ENCODE measurements at places on chromosomes 12 and 14.

- peak; percentile 57 for DNase-seq
Measured at GRCh38 chr12:108616941-108617858, 16.5 kb downstream of the SELPLG start.

DNA sequence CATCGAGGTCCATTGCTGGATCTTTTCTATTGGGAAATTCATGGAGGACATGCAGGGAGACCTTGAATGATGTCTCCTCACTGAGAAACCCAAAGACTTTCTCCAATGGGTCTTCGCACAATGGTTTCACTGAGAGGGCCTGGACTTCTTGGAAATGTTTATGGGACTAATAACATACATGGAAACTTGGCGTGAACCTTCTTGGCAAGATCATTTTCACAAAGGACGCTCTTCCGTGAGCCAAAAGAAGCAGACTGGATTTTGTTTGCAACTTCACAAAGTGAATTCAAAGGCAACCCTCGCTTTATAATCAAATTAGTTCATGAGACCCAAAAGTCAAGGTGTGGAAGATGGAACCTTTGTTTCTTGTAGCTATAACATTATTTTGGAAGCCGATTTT is 154.4 kb downstream of the TMEM132C start:
- no peak for DNase-seq

GRCh38 chr12:85280165-85280983 is at the start of gene ALX1:
TSS of gene ALX1 (plus strand) at chr12:85280220. CDS start at chr12:85280262, 42 bp downstream.
- DNase-seq = no peak

GRCh38 chr14:90499121-90499520 is 102.3 kb downstream of the CALM1 start:
- no peak for DNase-seq

GRCh38 chr12:89239534-89239933 is 112.8 kb downstream of the DUSP6 start:
- DNase-seq = no peak

- DNase-seq = peak; percentile 29
Measured at GRCh38 chr14:75279763-75280290, 1.2 kb downstream of the FOS start.

GRCh38 chr12:106978035-106978800 is 8.7 kb downstream of the MTERF2 start:
- no peak for DNase-seq

DNA sequence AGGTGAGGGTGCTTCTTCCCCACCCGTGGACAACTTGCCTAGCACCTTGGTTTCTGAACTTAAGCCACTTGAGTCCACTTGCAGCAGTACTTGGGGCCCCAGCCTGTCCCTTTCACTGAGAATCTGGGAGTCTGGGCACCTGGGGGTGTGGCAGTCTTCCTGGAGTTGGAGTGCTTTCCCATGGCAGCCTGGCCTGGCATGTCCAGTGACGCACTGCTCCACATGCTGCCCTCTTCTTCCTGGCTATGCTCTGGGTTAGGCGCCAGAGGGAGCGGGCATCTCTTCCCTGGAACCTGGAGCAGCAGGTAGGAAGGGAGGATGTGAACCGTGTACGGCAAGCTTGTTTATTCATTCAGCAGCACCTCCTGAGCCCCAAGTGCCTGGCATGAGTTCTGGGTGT is 76.4 kb downstream of the PAPOLA start:
- no peak for DNase-seq

GRCh38 chr12:6863586-6864321 is 3.6 kb upstream of the TPI1 start:
- no peak for DNase-seq

DNA sequence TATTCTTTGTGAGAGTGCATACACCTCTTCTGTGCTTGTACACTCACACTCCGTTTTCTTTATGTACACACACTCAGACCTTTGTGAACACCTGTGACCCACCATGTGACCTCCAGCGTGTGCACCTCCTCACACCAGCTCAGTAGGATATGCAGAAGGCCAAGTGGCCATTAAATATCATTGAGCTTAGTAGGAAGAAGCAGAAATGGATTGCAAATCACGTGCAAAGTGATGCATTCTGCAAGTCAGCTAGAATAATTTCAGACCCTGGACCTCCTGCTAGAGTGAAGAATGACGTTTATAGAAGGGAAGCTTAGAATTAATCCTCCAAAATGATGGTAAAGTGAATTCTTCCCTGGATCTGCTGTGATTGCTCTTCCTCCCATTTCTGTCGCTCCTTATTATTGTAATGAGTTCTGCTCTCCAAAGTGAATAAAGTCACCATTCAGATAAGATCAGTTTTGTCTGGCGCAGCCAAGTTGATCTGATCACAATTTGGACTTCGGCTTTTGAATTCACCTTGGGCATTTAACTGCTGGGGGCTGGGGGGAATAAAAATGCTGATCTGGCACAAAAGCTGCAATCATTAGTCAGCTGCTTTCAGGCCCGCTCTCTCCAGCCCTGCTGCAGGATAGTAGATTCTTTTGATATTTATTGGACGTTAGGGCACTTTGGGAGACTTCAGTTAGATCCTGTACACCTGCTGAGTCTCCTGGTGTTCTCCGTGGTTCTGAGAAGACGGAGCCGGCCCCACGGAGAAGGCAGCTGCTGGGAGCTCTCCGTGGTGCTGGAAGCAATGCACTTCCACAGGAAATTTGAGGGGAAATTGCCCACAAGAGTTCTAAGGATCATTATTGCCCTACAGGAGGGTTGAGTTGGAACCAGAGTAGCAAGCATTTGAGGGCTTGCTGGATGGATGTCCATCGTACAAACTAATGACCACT is 12.4 kb upstream of the NRXN3 start:
- no peak for DNase-seq

DNA sequence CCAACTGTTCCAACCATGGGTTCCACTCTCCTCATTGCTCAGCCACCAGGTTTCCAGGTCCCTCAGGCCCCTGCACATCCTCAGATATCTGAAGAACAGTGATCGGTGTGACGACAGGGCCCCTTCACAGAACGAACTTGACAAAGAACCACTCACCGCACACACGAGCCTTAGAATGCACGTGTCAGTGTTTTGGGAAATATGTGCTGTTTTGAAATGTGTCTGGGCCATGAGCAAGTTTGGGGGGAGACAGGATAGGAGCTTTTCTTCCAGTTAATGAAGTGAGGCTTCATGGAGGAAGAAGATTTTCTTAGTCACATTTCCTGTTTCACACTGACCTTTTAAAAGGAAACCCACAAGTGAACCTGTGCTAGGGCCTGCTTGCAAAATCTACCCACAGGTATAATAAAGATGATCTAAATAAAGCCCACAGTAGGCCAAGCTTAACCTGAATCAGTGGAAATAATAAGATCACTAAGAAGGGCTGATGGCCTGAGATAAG is 58.6 kb downstream of the ZFP36L1 start:
- DNase-seq = no peak

DNA sequence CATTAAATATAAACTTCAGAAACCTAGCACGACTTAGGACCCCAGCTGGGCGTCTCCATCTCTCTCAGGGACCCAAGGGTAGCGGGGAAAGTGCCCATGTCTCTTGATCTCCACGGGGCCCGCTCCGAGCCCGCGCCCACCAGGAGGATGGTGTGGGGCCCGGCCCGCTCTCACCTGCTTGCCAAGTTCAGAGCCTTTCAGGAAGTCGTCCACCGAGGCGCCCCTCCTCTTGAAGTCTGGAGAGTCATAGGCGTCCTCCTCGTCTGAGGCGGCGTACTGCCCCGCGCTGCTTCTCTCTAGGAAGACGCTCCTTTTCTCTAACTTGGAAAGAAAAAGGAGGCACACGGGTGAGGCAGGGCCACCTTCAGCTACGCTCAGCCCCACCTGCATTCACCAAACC is 96.9 kb downstream of the PIWIL1 start:
- no peak for DNase-seq

GRCh38 chr12:57151741-57152630 is 4.6 kb upstream of the LRP1-AS start:
- no peak for DNase-seq

DNA sequence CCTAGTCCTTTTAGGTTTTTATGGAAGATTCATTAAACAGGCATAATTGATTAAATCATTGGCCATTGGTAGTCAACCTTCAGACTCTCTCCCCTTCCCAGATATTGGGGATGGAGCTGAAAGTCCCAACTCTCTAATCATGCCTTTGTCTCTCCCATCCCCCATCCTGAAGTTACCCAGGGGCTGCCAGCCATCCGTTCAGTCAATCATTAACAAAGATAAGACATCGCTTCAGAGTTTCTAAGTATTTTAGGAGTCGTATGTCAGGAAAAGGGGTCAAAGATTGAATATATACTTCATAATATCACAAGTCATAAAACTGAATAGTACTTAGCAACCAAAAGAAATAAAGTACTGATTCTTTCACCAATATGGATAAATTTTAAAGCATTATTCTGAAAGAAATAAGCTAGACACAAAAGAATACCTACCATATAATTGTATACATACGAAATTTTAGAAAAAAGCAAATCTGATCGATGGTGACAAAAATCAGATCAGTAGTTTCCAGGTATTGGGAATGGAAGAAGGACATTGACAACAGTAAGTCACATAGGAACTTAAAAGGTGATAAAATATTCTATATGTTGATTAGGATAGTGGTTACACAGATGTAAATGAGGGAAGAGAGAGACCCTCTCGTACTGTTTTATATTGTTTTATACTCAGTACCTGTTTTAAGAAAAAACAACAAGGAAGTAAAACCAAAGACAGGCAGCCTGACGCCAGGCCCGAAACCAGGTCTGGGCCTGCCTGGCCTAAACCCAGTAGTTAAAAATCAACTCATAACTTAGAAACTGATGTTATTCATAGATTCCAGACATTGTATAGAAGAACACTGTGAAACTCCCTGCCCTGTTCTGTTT is 414.4 kb downstream of the DAD1 start:
- DNase-seq = no peak

- DNase-seq = no peak
Measured at GRCh38 chr14:68626386-68626785, 166.5 kb downstream of the ZFP36L1 start.

GRCh38 chr12:51449580-51450246 is 25.1 kb downstream of the SLC4A8 start:
- no peak for DNase-seq

- no peak for DNase-seq
Measured at GRCh38 chr14:68041876-68042354, 222.3 kb downstream of the RAD51B start.

- no peak for DNase-seq
Measured at GRCh38 chr14:68587931-68588330, 204.9 kb downstream of the ZFP36L1 start.

DNA sequence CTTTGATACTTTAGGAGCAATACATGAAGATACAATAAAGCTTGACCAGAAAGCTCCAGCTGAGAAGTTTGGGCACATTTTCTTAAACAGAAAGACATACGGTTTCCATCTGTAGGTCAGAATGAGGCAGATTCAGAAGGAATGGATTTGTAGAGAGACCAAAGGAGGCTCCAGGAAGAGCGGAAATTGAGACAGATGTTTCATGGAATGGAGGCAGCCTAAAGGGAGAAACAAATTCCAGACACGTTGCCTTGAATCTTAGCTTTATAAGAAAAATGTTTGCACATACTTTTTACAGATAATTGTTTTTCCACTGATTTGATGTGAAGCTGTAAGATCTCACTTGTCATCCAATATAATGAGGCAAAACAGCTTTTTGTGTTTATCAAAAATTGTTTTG is 24.8 kb downstream of the EPYC start:
- DNase-seq = no peak

- DNase-seq = no peak
Measured at GRCh38 chr14:63517354-63517753, 25.8 kb downstream of the PPP2R5E start.

DNA sequence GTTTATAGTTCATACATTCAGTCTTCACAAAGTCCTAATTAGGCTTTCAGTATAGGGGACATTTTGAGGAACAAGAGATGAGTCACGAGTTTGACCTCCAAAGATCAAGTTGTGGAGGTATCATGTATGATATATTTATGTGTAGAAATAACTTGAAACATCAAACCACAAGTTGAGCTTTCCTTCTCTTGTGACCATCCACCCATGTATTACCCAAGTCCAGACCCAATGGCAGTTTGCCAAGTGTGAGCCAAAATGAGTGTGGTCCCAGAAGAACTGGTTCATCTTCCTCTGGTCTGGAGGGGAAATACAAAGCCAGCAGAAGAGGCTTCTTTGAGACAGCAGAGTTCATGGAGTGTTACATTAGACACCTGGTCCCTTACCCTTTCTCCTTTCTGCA is 104.9 kb downstream of the ATP23 start:
- no peak for DNase-seq

- no peak for DNase-seq
Measured at GRCh38 chr14:72512281-72512680, 381.6 kb downstream of the DPF3 start.

DNA sequence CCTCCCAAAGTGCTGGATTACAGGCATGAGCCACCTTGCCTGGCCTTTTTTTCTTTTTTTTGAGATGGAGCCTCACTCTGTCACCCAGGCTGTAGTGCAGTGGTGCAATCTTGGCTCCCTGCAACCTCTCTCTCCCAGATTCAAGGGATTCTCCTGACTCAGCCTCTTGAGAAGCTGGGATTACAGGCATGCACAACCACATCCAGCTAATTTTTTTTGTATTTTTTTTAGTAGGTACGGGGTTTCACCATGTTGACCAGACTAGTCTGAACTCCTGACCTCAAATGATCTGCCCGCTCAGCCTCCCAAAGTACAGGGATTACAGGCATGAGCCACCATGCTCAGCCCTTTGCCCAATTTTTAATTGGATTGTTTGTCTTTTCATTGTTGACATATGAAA is 58.0 kb downstream of the SINHCAF start:
- DNase-seq = no peak

DNA sequence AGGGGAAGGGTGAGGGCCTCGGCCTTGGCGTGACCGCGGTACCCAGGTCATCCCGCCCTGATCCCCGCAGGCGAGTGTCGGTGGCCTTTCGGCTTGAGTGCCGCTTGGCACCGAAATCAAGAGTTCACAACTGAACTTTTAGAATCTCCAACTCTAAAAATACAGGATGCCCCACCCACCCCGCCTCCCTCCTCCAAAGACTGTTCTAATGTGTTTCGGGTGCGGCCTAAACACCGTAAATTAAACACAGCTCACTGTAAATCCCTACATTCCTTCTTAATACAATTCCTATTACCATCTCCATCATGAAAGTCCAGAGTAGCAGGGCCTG is 11.4 kb downstream of the SCNN1A start:
- DNase-seq = no peak

- DNase-seq = no peak
Measured at GRCh38 chr12:92008345-92008744, 137.3 kb downstream of the BTG1 start.

GRCh38 chr12:123097561-123098084 is 53.3 kb downstream of the PITPNM2 start:
- no peak for DNase-seq

- no peak for DNase-seq
Measured at GRCh38 chr12:11719678-11720099, 70.2 kb downstream of the ETV6 start.

DNA sequence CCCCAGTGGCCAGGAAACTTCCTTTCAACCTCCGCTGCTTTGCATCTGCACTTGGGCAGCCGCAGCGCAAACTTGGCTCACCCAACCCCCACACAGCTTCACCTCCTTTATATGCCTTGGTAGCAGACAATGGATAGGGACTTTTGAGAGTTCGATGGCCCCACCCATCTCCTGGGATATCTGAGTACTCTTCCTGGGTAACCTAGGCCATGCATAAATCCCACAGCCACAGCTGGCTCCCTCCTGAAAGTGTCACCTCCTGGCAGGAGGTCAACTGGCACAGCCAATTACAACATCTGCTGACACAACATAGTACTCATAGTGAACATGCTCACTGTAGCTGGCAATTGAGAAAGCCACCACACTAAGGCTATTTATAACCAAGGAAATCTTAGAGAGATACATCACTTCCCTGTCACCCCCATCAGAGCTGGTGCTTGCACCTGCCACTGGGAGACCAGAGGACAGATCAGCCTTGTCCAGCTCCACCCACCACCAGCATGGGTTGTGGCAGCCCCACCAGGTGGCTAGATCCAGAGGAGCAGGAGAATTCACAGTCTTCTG is 410.0 kb downstream of the SYT1 start:
- no peak for DNase-seq
